Stimulated activated CD4-positive, alpha-beta T cell treated with anti-CD3 and anti-CD28 coated beads, Interleukin-1b, Interleukin-23, amount 100 ng/mL, for 1 hour (primary cell): ENCODE measurements at places on chromosomes 2 and 18.

DNA sequence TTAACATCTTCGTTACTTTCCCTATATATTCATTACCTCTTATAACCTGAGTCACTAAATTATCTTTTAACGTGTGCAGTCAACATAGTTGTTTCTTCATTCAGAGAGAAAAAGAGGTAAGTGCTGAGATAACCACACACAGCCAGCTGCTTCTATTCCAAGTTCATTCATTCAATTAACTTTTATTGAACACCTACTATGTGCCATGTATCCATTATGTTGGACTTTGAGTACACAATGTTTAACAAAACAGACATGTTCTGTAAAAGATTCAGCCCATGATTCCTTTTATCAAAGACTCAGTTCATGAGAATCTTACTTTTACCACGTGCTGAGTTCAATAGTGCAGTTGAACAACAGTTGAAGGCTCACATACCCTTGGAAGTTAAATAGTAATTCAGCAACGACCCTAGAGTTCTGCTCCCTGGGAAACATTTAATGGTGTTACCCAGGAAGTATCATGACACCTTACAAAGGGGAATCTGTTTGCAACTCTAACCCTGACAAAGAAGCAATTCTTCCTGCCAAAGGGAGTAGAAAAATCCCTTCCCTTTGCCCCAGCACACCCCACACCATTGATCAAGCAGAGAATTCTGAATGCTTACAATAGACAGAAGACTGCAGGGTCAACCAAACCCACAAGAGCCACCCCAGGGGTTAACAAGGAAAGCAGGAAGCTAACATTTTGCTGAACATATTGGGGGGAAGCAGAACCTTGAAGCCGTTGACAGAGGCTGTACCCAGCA lies 595.8 kb downstream of the STK39 start:
- DNase-seq, result no peak

DNA sequence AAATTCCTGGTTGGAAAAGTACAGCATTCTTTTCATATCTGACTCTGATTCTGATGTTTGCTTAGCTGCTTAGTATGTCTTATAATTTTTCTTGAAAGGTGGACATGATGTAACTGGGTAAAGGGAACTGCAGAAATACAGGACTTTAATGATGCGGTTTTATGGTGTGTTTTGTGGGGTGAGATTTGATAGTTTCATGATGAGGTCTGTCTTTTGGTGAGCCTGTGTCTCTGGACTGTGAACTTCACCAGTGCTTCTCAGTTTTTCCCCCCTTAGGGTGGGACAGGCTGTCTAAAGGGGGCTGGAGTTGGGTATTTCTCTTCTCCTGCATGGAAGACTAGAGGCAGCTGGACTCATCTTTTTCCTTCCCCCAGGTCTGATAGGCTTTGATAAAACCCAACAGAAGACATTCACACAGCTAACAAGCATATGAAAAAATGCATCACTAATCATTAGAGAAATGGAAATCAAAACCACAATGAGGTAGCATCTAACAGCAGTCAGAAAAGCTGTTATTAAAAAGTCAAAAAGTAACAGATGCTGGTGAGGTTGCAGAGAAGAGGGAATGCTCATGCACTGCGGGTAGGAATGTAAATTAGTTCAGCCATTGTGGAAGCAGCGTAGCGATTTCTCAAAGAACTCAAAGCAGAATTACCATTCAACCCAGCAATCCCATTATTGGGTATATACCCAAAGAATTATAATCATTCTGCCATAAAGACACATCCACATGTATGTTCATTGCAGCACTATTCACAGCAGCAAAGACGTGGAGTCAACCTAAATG lies 77.6 kb downstream of the EPC2 start:
- no peak for DNase-seq

DNA sequence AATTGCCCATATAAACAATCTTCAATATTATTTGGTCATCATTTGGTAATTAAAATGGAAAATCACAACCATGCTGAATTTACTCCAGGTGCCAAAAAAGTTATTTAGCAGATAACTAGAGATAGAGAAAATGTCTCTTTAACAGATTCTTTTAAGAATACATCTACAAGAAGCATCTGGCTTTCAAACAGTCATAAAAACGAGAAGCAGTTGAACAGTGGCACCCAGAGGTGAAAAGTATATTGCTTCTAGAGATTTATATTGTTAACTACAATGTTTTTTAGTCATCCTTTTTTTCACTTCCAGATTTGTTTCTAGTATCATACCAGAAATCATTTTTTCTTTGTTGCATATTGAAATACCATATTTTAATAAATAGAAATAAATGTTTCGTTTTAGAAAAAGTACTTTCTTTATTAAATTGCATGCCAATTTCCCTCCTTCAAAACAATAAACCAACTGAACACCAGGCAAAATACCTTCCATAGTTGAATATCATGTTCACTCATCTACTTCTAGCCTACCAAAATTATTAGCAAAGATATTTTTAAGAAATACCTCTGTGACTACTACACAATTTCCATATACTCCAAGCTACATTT lies 65.4 kb upstream of the HNRNPA3 start:
- no peak for DNase-seq

GRCh38 chr18:58608216-58608615 lies 20.7 kb downstream of the ALPK2 start:
- no peak for DNase-seq

DNA sequence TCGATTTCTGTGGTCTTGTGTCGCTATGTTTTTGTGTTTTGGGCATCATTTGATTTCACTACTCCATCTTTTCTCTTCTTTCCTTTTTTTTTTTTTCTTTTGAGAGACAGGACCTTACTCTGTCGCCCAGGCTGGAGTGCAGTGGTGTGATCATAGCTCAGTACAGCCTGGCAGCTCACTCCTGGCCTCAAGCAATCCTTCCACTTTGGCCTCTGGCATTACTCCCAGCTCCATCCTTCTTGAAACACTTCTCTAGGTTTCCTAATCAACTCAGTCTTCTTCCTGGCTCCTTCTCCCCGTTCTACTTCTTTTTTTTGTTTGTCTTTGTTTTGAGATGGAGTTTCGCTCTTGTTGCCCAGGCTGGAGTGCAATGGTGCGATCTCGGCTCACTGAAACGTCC lies 26.5 kb downstream of the TCF23 start:
- no peak for DNase-seq
